Neural crest cell (in vitro differentiated cells): ENCODE measurements at places on chromosomes 5 and 9. TPM values are rescaled to one million over a fixed set of nuclear protein-coding genes. Genes with fewer than 3 reads are reported as not detected.

- no peak overlapping the region for H3K4me3 ChIP-seq
- peaks cover 2% of the 10 kb centered on the region for H3K36me3 ChIP-seq
- DNase-seq, result no peak
- H3K27ac ChIP-seq, result no peak overlapping the region
- H3K4me1 ChIP-seq, result peaks cover 4% of the 10 kb centered on the region
- no peaks in the 10 kb centered on the region for H3K27me3 ChIP-seq
Measured at GRCh38 chr5:29382780-29383179, 1810.7 kb upstream of the CDH6 start.

- H3K27me3 ChIP-seq, result peaks cover 57% of the 10 kb centered on the region
- H3K27ac ChIP-seq, result peak overlapping the region; percentile 65
- H3K36me3 ChIP-seq, result peaks cover 35% of the 10 kb centered on the region
- DNase-seq, result no peak
- H3K4me3 ChIP-seq, result no peak overlapping the region
Measured at GRCh38 chr5:93596676-93597490, 13.9 kb downstream of the NR2F1 start.

DNA sequence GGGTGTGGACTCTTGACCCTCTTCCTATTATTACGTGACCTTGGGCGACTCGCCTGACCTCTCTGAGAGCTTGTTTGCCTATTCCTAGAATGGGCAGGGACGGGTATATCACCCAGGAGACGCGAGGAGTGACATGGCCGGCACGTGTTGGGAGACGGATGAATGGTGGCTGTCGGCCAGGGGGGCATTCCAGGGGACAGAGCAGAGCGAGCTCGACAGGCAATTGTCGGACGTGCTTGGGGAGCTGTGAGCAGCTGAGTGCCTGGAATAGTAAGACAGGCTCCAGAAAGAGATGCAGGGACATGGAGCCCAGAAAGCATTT, 29.3 kb upstream of the UNC5A start:
- no peaks in the 10 kb centered on the region for H3K36me3 ChIP-seq
- no peak overlapping the region for H3K4me3 ChIP-seq
- peaks cover 9% of the 10 kb centered on the region for H3K4me1 ChIP-seq
- H3K27me3 ChIP-seq, result peaks cover 82% of the 10 kb centered on the region
- DNase-seq, result no peak
- no peak overlapping the region for H3K27ac ChIP-seq

- no peaks in the 10 kb centered on the region for H3K27me3 ChIP-seq
- H3K27ac ChIP-seq, result no peak overlapping the region
- H3K4me3 ChIP-seq, result no peak overlapping the region
- no peak for DNase-seq
Measured at GRCh38 chr5:141685591-141685990, 3.6 kb upstream of the ARAP3 start.

DNA sequence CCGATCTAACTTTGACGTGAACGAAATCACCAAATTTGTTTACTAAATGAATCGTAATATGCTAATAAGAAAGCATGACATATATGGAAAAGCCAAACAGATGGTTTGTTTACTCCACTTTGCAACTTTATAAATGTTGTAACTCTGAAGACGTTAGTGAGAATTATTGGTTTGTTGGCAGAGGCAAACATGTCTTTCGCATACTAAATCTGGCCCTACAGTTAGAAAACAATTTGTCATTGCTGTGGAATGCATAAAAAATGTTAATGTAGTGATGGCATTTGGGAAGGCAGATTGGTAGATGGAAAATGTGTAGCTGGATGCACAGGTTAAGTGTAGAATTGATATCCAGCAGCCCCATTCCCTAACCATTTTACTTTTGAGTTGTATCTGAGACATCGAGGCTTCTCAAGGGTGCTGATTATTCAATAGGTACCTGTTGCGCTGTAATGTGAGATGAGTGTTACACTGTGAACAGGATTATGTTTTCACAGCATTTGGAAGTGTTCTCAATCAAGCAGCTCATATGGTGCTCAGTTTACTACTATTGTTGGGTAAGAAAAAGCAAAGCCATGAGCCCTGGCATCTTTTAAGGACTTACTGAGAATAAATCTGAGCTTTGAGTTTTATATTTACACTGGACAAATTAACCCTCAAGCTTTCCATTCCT, 444.8 kb downstream of the BNC2 start:
- no peaks in the 10 kb centered on the region for H3K36me3 ChIP-seq
- no peak overlapping the region for H3K4me3 ChIP-seq
- no peaks in the 10 kb centered on the region for H3K27me3 ChIP-seq
- DNase-seq, result no peak
- H3K4me1 ChIP-seq, result peaks cover 58% of the 10 kb centered on the region
- H3K27ac ChIP-seq, result no peak overlapping the region

DNA sequence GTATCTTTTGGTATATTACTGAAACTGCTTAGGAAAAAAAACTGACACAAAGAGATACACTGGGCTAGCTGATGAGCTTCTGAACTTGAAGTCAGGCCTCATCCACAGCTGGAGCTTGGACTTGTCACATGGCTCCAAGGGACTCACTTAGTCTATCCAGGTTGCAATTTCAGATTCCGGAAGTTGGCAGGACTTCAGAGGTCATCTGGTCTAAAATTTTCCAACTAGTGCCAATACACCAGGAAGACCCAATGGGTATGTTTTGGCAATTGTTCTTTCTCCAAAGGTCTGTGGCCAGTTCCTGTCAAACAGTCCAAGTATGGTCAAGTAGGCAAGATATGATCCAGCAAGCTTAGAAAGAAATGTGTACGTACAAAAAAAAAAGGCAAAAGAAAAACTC, 36.7 kb downstream of the MRPS27 start:
- no peaks in the 10 kb centered on the region for H3K4me1 ChIP-seq
- no peaks in the 10 kb centered on the region for H3K27me3 ChIP-seq
- no peak for DNase-seq
- no peak overlapping the region for H3K4me3 ChIP-seq
- H3K36me3 ChIP-seq, result peaks cover 15% of the 10 kb centered on the region

- H3K4me1 ChIP-seq, result peaks cover 24% of the 10 kb centered on the region
Measured at GRCh38 chr9:126626127-126626925, 12.6 kb downstream of the LMX1B start.

- peaks cover 4% of the 10 kb centered on the region for H3K27me3 ChIP-seq
- H3K4me3 ChIP-seq, result no peak overlapping the region
- no peak overlapping the region for H3K27ac ChIP-seq
- DNase-seq, result peak; percentile 22
Measured at GRCh38 chr5:178069909-178070308, 43.4 kb upstream of the N4BP3 start.

DNA sequence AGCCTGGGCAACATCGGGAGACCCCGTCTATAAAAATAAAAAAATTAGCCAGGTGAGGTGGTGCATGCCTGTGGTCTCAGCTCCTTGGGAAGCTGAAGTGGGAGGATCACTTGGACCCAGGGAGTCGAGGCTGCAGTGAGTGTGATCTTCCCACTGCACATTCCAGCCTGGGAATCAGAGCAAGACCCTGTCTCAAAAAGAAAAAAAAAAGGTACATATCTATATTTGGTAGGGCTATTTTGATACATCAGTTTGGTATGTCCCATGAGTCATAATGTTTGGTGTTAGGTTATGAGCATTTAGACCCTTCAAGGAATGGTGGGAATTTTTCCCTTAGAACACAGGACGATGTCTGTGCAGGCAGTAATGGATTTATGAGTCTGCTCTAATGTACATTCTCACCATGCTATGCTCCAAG, 55.3 kb upstream of the POU4F3 start:
- H3K4me1 ChIP-seq, result no peaks in the 10 kb centered on the region
- no peak overlapping the region for H3K27ac ChIP-seq
- no peak for DNase-seq
- no peak overlapping the region for H3K4me3 ChIP-seq
- peaks cover 2% of the 10 kb centered on the region for H3K36me3 ChIP-seq

- peaks cover 11% of the 10 kb centered on the region for H3K4me1 ChIP-seq
- H3K27me3 ChIP-seq, result peaks cover 82% of the 10 kb centered on the region
- no peak overlapping the region for H3K27ac ChIP-seq
- H3K36me3 ChIP-seq, result no peaks in the 10 kb centered on the region
- DNase-seq, result no peak
- H3K4me3 ChIP-seq, result no peak overlapping the region
Measured at GRCh38 chr9:126684345-126684744, 70.6 kb downstream of the LMX1B start.

DNA sequence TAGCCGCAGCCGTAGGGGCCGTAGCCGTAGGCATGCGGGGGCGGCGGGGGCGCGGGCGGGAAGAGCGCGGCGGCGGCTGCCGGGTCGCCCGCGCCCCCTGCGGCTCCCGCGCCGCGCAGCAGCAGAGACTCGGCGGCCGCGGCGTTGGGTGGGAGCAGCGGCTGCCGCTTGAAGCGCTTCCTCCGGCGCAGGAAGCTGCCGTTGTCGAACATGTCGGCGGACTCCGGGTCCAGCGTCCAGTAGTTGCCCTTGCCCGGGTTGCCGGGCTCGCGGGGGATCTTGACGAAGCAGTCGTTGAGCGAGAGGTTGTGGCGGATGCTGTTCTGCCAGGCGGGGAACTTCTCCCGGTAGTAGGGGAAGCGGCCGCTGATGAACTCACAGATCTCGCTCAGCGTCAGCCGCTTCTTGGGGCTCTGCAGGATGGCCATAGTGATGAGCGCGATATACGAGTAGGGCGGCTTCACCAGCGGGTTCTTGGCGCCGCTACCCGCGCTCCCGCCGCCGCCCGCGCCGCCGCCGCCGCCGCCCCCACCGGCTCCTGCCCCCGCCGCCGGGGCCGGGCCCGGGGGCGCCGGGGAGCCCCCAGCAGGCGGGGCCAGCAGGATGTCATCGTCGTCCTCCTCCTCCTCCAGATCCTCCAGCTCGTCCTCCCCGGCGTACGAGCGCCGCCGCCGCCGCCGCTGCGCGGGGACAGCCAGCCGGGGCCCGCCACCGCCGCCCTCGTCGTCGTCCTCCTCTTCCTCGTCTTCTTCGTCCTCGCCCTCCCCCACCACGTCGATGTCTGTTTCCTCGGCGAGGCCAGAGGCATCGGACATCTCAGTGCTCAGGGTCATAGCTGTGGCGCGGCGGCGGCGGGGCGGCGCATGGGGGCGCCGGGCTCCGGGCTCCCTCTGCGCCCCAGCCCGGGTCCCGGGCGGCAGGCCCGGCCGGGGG, 781 bp downstream of the FOXD1 start:
- DNase-seq, result peak; percentile 38
- peaks cover 3% of the 10 kb centered on the region for H3K36me3 ChIP-seq
- H3K27me3 ChIP-seq, result peaks cover 91% of the 10 kb centered on the region
- H3K4me1 ChIP-seq, result peaks cover 21% of the 10 kb centered on the region
- H3K27ac ChIP-seq, result no peak overlapping the region

- DNase-seq, result no peak
- no peak overlapping the region for H3K27ac ChIP-seq
- H3K4me1 ChIP-seq, result peaks cover 4% of the 10 kb centered on the region
- no peaks in the 10 kb centered on the region for H3K36me3 ChIP-seq
Measured at GRCh38 chr9:133502112-133502511, 22.6 kb downstream of the MYMK start.

- no peak for DNase-seq
- no peak overlapping the region for H3K4me3 ChIP-seq
- peaks cover 3% of the 10 kb centered on the region for H3K27me3 ChIP-seq
- H3K27ac ChIP-seq, result no peak overlapping the region
Measured at GRCh38 chr5:39580702-39581453, 156.1 kb upstream of the DAB2 start.

- H3K27me3 ChIP-seq, result no peaks in the 10 kb centered on the region
- H3K4me3 ChIP-seq, result no peak overlapping the region
- H3K4me1 ChIP-seq, result no peaks in the 10 kb centered on the region
- no peak overlapping the region for H3K27ac ChIP-seq
Measured at GRCh38 chr5:35820735-35821134, 36.0 kb upstream of the IL7R start.

- peak overlapping the region; percentile 25 for H3K4me3 ChIP-seq
- peaks cover 47% of the 10 kb centered on the region for H3K4me1 ChIP-seq
- H3K36me3 ChIP-seq, result peaks cover 7% of the 10 kb centered on the region
- H3K27ac ChIP-seq, result peak overlapping the region; percentile 87
Measured at GRCh38 chr5:97134634-97135033, 7.8 kb downstream of the LIX1 start.

- H3K27ac ChIP-seq, result no peak overlapping the region
- H3K4me1 ChIP-seq, result peaks cover 9% of the 10 kb centered on the region
- H3K4me3 ChIP-seq, result no peak overlapping the region
- H3K36me3 ChIP-seq, result no peaks in the 10 kb centered on the region
- no peaks in the 10 kb centered on the region for H3K27me3 ChIP-seq
Measured at GRCh38 chr5:155540000-155540595, 526.5 kb downstream of the KIF4B start.

DNA sequence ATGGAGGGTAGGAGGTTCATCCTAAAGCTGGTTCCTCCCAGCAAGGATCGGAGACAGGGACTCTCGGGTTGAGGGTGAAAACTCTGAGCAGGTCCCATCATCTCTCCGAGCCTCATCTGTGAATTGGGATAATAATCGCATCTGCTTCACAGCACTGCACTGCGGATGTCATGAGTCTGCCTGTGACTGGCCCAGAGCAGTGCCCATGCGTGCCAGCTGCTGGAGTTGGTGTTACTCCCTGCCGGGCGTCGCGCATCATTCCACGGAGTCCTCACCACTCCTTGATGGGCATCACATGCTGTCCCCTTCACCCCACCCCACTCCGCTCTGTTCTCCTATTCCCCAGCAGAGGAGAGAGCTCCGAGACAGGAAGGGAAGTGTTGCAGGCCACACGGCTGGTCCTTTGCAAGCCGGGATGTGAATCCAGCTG, 35.1 kb upstream of the ORM1 start:
- H3K27ac ChIP-seq, result no peak overlapping the region
- no peak for DNase-seq
- no peak overlapping the region for H3K4me3 ChIP-seq
- peaks cover 24% of the 10 kb centered on the region for H3K4me1 ChIP-seq

GRCh38 chr5:41637424-41637823, 127.0 kb upstream of the PLCXD3 start:
- H3K4me1 ChIP-seq, result peaks cover 8% of the 10 kb centered on the region
- H3K27me3 ChIP-seq, result no peaks in the 10 kb centered on the region
- H3K4me3 ChIP-seq, result no peak overlapping the region
- H3K27ac ChIP-seq, result peak overlapping the region; percentile 28

DNA sequence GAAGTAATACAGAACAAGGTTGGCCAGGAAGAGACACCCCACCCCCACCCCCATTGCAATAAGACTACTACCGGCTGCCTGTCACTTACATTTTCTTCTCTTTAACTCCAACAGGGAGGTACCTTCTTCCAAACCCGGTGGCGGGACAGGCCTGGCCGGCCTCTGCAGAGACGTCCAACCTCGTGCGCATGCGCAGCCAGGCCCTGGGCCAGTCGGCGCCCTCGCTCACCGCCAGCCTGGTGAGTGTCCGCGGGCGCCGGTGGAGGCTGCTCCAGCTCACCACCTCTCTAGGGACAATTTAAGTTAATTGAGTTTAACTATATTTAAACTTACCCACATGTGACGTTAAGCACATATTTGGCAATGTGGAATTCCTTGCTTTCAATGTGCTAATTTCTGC, 192.4 kb downstream of the MAST4 start:
- no peak for DNase-seq
- no peak overlapping the region for H3K4me3 ChIP-seq
- H3K27me3 ChIP-seq, result no peaks in the 10 kb centered on the region
- H3K27ac ChIP-seq, result no peak overlapping the region
- no peaks in the 10 kb centered on the region for H3K4me1 ChIP-seq

GRCh38 chr9:131395157-131396098, 1.5 kb downstream of the PRRC2B start:
- H3K27ac ChIP-seq, result peak overlapping the region; percentile 96
- peaks cover 5% of the 10 kb centered on the region for H3K36me3 ChIP-seq

GNAQ gene
- 53.3 and 59.1 TPM in 2 replicates for total RNA-seq

SH2D3C gene
- 6.0 and 7.2 TPM in 2 replicates for total RNA-seq

SLC6A7 gene
- total RNA-seq, result not detected in 2 replicates

PCDHB16 gene
- 11.4 and 12.6 TPM in 2 replicates for total RNA-seq

PDCD1LG2 gene
- not detected in 2 replicates for total RNA-seq

PDGFRB gene
- 10.8 and 15.3 TPM in 2 replicates for total RNA-seq

OR13F1 gene
- total RNA-seq, result not detected in 2 replicates

ZNF462 gene
- total RNA-seq, result 195 and 199 TPM in 2 replicates
